Left forelimb (tissue), 1 donor: ENCODE measurements at places on chromosomes 11 and 22.

DNA sequence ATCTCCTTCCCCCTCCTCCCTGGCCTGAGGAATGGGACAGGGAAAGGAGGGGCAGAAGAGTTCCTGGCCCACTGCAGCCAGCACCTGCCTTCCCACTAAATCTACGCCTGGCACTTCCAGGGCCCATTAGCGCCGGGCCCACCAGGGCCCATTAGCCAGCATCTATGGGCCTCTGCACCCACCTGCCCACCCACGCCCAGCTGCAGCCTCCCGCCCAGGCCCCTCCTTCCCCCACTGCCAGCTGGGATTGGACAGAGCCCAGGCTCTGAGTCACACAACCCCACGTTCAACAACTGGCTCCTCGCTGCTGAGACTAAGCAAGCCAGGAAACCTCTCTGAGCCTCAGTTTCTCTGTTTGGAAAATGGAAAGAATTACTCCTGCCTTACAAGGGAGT, 48.7 kb downstream of the CYTH4 start:
- DNase-seq, result no peak

- DNase-seq, result no peak
Measured at GRCh38 chr11:109739379-109739778, 317.4 kb downstream of the C11orf87 start.

GRCh38 chr22:39480557-39480956, 21.5 kb upstream of the MIEF1 start:
- DNase-seq, result no peak

- no peak for DNase-seq
Measured at GRCh38 chr11:60777106-60777505, 8.0 kb upstream of the MS4A10 start.

DNA sequence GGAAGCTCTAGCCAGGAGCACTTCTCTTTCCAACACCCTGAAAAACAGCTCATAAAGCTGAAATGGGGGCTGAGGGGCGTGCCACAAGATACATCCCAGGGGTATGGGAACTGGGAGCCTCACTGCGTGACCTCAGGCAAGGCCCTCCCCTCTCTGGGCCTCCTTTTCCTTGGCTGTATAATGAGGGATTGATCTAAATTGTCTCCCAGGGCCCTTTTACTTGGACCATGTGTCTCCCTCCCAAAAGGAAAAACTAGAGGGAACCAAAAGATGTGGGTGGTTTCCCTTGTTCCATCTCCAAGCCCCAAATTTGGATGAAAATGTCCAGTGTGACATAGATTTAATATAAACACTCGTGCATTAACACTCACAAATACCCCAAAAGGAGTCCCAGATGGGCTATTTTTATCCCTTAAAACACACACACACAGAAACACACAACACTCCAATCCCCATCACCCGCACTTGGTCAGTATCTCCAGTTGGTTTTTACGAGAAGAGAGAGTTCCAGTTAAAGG, 25.9 kb upstream of the SMTN start:
- no peak for DNase-seq

DNA sequence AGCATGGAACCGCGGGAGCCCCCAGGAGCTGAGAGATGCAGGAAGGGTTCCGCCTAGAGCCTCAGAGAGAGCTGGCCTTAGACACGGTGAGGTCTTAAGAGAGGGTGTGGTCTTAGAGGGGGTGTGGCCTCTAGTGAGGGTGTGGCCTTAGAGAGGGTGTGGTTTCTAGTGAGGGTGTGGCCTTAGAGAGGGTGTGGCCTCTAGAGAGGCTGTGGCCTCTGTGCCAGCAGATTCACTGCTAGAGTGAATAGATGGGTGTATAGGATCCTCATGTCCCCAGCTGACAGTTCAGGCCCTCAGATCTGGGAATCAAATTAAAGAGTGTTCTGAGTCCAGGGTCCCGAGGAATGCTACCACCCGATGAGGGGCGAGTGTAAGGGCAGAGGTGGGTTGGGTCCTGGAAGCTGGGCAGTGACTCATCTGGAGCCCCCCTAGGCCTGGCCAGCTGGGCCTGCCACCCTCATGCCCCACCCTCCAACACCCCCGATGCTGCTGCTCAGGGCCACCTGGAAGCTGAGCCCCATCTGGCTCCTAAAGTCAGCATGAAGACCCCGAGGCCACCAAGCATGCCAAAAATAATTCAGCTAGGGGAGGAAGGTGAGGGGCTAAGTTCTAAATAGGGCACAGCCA, 49.5 kb downstream of the IGF2 start:
- DNase-seq, result no peak

GRCh38 chr11:2166091-2166851, 5.3 kb upstream of the INS start:
- DNase-seq, result no peak

DNA sequence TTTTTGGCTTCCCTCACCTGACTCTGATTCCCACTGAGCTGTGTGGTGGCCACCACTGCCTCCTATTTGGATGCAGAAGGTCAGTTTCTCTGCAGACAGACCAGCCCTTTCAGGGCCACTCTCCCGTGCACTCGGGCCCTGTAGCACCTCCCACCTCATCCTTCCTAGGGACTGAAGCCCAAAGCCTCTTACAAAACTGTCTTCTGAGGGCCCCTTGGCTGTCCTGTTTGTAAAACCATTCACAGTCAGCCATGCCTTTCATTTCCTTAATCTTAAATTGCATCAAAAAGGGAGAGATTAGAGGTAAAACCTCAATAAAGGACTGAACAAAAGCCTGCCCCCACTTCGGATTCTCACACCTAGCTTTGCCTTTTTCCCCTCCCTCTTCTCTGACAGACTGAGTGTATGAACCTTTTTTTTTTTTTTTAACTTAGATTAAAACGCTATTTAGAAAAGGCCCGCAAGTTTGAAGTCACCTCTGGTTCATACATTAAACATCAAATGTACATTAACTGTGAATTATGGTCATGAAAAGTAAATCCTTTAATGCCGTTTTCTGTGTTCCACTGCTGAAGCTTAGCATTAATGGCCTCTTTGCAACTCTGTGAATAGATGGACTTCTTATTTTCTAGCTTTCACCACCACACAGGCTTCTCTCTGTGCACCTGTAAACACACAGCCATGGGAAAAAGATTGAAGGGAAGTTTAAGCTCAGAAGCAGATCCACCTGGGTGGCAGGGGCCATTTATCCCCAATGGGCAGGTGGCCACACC, 247.2 kb upstream of the CADM1 start:
- no peak for DNase-seq

DNA sequence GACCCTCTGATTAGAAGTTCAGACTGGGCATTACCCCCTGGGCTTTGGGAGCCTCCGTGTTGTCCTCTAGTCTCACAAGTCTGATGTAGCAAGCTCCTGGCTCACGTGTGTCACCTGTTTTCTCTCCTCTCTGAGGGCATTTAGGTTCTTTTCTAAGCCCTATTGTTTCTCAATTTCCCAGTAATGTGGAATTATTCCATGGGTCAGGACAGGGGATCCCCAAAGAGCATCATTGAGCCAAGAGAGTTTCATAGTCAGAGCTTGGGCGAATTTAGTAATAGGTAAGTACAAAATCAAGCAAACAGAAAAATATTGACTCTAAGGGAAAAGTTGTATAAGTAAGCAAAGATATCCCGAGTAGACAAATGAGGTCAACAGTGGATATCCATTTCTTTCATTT, 57.3 kb downstream of the PPP6R2 start:
- no peak for DNase-seq

DNA sequence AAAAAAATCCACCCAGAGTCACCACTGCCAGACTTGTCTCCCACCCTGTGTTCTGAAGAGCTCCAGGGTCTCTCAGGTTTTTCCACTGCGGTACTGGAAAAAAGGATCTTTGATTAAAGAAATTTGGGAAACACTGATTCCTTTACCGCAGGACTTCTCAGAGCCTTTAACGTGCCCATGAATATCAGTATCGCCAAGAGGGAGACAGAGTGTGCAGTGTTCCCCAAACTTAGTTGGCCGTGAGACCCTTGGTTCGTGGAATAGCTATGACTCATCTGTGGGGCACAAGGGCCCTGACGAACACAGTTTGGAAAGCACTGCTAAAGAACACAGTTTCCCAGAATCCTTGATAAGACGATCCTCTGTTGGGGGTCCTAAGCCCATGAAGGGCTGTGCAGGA, 31.7 kb downstream of the SYT7 start:
- no peak for DNase-seq

GRCh38 chr11:117806846-117807245, 9.8 kb upstream of the DSCAML1 start:
- no peak for DNase-seq

- DNase-seq, result no peak
Measured at GRCh38 chr11:109088086-109088485, 333.9 kb upstream of the C11orf87 start.

DNA sequence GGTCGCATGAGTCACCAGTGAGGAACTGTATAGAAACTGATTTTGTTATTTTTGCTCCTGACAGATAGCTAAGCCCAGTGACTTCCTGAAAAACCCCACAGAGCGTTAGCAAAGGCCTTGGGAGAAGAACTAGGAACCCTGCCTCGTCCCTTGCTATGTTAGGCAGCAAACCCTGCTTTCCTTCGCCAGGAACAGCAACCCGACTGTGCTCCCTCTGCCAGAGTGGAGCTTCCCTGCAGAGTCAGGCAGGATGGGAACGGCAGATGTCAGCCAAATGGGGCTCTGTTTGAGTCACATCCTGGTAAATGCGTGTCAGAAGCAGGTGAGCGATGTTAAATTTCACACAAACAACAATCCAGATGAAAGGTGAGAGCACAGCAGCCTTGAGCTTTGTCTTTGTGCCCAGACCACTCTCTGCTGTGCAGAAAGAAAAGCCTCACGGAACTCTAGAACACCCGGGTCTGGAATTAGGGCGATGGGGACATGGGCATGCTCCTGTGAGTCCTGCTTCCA, 186.6 kb downstream of the ADAMTS15 start:
- DNase-seq, result no peak

DNA sequence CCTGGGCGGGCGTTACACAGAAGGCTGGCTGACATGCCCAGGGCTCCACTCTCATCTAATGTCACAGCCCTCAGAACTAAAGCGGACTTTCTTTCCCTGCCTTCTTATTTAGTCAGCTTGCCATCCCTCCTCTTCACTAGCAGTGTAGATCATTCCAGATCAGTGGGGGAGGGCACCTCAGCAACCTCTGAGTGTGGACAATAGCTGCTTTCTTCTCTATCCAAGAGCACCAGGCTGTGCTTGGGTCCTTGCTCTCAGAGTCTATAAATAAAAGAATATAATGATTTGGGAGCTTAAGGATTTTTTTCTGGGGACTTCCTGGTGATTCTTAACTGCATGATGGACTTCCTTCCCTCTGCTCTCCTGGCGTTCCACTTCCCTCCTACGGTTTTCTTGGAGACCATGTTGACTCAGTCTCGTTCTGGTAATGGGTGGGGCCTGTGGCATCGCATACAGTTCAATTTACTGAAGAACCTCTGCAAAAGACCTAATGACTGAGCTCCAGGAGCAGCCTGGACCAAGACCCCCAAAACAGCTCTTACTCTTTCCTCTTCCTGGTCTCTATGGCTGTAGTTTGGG, 2.9 kb upstream of the HMBS start:
- DNase-seq, result no peak

- DNase-seq, result no peak
Measured at GRCh38 chr11:112655371-112655770, 305.8 kb upstream of the NCAM1 start.

GRCh38 chr11:120267319-120267718, 27.4 kb downstream of the POU2F3 start:
- no peak for DNase-seq

DNA sequence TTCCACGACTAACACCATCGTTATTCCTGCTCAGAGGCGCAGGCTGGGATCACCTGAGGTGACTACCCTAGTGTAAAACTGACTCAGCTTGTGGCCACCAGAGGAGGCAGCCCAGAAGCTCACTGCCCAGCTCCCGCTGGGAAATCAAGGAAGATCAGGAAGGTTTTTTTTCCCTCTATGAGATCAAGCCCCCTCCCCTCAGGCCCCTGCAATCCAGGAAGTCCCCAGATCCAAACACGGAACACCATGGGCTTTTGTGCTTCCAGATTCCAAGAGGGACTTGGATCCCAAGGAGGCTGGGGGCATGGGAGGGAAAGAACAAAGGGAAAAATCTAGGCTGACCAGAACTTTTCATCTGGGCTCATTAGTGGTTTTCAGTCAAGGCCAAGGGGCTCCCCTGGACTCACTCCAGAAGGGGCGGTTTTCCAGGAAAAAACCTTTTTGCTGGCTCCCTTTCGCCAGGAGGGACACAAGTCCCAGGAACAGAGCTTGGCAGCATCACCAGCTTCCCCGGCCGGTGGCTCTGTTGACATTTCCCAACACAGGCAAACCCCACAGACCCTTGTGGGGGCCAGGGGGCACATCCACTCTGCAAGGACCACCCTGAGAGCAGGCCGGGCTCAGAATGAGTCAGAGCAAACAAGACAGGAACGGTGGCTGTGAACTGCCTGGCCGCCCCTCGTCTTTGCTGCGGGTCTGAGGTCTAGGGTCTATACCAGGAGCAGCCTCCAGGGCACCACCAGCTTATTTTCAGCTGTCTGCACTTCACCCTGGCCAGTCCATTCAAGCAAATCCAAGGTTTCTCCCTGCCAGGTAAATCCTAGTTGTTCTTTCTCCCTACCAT, 36.8 kb downstream of the MYH9 start:
- no peak for DNase-seq

- DNase-seq, result no peak
Measured at GRCh38 chr11:11969380-11970215, 38.8 kb downstream of the DKK3 start.

- DNase-seq, result no peak
Measured at GRCh38 chr22:48566741-48567140, 1260.9 kb downstream of the BRD1 start.

DNA sequence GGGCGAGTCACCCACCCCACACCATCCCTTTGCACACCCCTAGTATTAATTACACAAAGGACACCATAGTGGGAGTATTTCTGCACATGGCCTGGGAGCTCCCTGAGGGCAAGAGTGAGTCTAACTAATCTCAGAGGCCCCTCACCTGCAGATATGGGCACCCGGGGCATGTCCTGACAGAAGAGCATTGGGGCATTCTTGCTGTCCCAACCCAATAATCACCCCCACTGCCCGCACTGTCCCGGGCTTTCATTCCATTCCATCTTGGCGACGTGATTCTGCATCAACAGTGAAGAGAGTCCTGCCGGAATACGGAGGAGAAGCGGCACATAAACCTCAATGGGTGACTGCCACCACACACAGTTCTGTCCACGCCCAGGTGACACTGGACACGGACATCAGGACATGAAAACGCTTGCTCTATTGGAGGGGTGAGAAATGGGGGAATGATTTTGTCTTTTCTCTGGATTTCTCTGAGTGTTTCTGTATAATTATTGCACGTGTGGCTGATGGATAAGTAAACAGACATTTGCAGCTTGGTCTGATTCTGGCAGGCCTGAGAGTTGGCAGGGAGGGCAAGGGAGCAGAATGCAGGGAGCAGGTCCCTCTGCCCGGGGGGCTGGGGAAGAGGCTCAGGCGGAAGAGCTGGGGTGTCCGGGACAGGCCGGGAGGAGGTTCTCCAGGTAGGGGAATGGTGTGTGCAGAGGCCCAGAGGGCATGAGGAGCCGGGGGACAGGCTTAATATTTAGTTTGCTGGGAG, 38.2 kb downstream of the SCUBE1 start:
- no peak for DNase-seq

GRCh38 chr11:1223346-1224110, 662 bp downstream of the MUC5B start:
- DNase-seq, result peak; percentile 41

GRCh38 chr11:118290923-118291322, 13.6 kb upstream of the CD3E start:
- no peak for DNase-seq

GRCh38 chr11:11844272-11844671, 2.5 kb downstream of the USP47 start:
- no peak for DNase-seq

- no peak for DNase-seq
Measured at GRCh38 chr11:65892661-65893317, 2.3 kb downstream of the CCDC85B start.
